ENCODE measurements at places on chromosomes 3 and 15. TPM values are rescaled to one million over a fixed set of nuclear protein-coding genes. Genes with fewer than 3 reads are reported as not detected.

DNA sequence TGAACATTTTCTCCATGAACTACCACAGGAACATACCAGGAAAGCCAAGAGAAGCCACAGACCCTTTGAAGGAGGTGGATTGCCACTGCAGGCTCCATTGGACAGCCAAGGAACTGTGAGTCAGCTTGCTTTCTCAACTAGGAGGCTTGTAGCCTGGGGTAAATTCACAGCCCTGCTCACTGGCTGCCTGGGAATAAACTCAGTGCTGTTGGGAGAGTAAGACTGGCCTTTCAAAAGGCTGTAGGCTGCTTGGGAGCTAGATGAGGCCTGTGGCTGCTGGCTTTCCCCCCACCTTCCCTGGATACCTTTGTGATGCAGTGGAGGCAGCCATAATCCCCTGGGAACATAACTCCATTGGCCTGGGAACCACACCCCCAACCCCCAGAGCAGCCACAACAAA is 223.5 kb upstream of the RBMS3 start:
- no peak for DNase-seq

GRCh38 chr3:50603261-50604109 is 8.1 kb downstream of the CISH start:
- no peak for DNase-seq

The CFAP44 gene
- 3.3 TPM for total RNA-seq

The MYZAP gene
- total RNA-seq = 8.1 TPM

All from endothelial cell of umbilical vein (primary cell).